ENCODE measurements at places on chromosomes 12 and 14.

DNA sequence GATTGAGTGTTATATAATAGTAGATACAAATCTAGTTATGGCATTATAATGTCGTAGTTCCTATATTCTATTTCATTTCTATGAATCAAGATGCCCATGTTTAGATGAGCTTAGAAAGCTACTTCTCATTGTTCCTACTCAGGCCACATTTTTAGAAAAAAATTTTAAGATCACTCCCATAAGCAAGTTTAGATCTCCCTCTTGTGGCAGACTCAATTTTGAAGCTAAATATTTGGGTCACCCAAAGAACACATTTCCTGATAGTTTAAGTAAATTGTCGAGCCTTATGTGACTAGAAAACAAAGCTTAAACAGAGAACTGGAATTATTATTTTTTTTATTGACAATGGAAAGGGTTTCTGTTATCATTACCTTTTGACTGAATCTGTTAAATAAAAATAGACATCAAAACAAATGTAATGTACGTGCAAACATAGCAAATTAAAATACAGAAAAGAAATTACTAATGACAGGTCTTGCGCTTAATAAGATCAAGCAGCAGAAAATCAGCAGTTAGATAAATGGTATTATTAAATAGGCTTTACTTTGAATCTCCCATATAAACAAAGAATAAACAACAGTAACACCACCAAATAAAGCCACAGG lies 180.2 kb downstream of the ACSS3 start:
- peak; percentile 68 for DNase-seq

- no peak for DNase-seq
Observed at GRCh38 chr12:102342281-102343006, 137.9 kb downstream of the IGF1 start.

DNA sequence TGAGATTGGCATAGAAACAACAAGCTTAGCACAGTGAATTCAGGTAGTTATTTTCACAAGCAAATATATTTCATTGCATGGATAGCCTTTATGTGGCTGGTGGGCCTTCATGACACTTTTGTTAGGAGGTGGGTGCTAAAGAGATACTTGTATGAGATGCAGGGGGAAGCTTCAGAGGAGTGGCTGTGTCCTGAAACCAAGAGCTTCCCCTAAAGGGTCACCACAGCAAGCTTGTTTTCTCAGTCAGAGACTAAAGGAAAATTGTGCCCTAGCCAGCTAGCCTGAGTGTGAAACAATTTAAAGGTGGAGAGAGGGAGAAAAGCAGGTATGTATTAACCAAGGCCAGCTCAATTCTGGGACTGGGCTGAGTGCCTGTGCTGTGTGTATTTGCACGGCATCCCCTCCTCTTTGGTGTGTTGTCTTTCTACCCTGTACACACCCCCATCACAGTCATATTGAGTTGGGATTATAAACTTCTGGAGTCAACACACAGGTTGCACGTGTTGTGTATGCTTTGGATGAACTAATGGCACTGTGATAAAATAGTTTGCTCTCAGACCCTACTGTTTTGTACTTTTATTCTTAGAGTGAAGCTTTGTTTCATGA lies 79.2 kb downstream of the RASSF8 start:
- no peak for DNase-seq

DNA sequence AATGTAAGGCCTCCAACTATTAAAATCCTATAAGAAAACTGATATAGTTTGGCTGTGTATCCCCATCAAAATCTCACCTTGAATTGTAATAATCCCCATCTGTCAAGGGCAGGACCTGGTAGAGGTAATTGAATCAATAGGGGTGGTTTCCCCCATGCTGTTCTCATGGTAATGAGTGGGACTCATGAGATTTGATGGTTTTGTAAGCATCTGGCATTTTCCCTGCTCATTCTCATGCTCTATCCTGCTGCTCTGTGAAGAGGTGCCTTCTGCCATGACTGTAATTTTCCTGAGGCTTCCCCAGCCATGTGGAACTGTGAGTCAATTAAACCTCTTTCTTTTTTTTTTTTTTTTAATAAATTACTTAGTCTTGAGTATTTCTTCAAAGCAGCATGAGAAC lies 31.9 kb downstream of the TSPAN19 start:
- no peak for DNase-seq

DNA sequence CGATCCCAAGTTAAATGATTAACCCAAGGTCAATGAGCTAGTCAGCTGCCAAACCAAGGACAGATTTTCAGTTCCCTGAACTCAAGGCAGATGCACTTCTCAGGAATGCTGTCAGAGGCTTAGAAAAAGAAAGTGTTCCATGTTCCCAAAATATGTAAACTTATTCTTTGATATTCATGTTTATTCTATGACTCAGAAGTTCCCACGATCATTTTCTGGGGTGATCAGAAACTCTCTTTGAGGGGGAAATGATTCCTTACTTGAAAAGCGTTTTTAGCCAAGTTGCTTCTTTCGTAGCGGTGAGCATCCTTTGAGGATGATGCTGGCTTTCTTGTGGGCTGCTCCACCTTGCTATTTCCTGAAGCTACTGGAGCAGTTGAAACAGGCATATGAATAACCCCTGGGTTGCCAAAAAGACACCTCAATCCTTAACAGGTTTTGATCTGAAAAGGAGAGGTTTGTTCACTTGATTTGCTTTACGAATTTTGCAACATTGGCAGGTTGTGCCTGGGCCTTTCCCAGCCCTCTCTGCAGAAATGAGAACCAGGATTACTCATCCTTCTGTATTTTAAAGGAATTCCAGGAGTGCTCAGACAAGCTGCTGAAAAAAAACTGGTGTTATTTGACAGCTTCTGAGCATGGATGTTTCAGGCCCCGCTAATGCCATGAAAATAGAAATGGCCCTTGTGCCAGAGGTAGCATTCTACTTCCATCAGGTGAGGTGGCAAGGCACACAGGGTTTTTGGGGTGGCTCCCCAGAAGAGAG lies 121.4 kb upstream of the HIF1A start:
- no peak for DNase-seq

- DNase-seq = no peak
Observed at GRCh38 chr12:101772012-101772775, 32.9 kb upstream of the SYCP3 start.

GRCh38 chr12:31507966-31508365 lies 83.0 kb downstream of the DENND5B start:
- no peak for DNase-seq

- DNase-seq = no peak
Observed at GRCh38 chr14:98203421-98203820, 1068.6 kb downstream of the BCL11B start.

GRCh38 chr14:94971750-94972149 lies 185.6 kb downstream of the DICER1 start:
- DNase-seq = no peak

DNA sequence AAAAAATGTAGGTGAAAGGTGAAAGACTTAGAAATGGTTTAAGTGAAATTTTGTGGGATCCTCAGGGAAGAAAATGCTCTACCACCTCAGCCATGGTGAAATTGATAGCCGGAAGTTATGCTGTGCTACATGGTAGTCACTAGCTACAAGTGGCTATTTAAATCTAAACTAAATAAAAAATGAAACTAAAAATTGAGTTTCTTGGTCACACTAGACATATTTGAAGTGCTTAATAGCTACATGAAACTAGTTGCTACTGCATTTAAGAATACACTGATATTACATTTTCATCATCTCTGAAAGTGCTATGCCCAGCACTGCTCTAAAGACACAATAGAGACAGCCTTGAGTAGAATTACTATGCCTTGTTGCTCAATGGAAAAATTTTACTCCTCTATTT lies 10.3 kb upstream of the SLCO1B3 start:
- DNase-seq = no peak

- no peak for DNase-seq
Observed at GRCh38 chr12:1929985-1930802, 11.7 kb upstream of the CACNA2D4 start.

DNA sequence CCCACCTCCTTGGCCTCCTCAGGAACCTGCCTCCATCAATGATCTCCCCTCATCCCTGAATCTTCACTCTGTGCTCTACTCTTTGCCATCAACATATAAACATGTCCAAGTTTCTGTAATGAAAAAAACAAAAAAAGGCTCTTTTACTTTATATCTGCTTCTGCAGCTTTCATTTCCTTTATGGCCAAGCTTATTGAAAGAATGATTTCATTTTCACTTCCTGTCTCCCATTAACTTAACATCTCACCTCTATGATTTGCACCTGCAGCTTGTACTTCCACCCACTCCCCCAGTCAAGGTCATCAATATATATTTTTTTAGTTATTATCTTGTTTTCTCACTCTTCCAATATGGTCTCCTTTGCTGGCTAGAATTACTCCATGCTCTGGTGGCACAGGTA lies 15.6 kb upstream of the RNU6-7 start:
- no peak for DNase-seq

DNA sequence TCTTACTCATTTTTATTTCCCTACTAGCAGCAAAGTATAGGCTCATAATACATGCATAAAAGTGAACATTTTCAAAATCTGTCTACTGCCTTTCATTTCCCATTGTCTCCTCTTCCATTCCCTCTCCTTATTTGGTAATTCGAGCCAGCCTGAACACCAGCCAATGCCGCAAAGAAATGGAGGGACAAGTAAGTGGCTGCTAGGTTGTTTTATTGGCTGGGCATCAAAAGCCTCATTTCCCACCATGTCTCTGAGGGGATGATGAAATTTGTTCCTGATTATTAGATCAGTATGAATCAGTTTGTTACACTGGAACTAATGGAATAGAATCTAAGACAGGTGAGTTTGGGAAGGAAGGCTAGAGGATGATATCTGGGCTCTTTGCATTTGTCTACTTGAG lies 143.5 kb downstream of the KCNA5 start:
- no peak for DNase-seq

GRCh38 chr12:87119713-87120112 lies 863.5 kb upstream of the MGAT4C start:
- DNase-seq = no peak

GRCh38 chr12:43836475-43836989 lies 651 bp downstream of the TMEM117 start:
- DNase-seq = peak; percentile 60

GRCh38 chr12:92434607-92435025 lies 268.2 kb upstream of the PLEKHG7 start:
- no peak for DNase-seq

GRCh38 chr14:36241183-36241582 lies 64.7 kb upstream of the PTCSC3 start:
- no peak for DNase-seq

DNA sequence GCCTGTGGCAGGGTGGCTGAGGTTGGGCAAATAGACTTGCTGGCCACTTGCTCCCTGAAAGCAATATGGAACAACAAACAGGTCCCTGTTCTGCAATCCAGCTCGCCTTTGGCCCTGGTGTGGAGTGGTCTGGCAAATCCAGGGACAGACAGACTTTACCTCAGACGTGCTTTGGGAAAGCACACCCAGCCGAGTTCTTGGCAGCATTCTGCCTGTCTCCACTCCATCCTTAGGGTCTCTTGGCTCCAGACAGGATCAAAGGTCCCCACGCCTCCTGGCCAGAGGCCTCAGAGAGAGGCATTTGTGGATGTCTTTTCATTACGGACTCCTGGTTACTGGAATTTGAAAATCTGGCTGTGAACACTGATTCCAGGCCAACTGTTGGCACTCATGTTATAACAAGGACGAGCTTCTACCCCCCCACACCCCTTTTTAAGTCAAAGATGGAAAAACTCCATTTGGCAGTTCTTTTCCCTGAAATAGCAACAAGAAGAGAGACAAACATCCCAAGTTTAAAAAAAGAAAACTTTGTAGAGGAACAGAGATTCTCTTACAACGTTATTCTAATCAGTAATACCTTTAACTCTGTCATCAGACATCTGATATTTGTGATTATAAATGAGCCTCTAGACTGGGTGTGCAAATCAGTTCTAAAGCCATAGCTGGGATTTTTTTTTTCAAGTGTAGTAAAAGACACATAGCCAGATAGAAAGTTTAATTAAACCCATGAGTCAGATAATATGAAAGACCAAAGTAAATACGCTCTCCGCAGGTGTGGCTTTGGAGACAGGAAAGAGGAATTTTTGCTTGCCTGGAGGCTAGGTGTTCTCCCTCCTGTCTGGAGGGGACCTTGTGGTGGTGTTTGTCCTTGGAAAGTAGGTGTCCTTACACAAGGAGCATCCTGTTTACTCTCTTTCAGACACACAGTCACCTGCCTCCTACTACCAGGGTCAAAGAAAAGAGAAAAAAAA lies 60.7 kb downstream of the GALNT8 start:
- DNase-seq = no peak

DNA sequence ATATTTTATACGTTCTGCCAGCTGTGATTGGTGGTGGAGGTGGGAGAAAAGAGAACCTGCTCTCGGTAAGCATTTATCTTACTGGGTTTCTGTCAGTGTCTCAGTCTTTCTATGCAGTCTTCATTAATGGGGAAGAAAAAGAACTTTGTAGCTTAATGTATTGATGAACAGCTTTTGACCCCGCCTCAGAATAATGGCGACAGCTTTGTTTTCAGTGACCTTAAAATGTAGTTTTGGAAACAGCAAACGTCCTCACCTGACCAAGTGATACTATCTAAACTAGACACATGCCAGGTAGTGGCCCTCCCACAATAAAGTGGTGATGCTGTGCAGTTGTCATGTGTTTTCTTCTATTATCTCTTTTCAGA lies 1.4 kb downstream of the DACT1 start:
- no peak for DNase-seq

Data from lung microvascular endothelial cell (primary cell).